ENCODE measurements at places on chromosomes 5 and 9.
A peak's percentile ranks its signal among the peaks of the same experiment; 100 is the strongest.

DNA sequence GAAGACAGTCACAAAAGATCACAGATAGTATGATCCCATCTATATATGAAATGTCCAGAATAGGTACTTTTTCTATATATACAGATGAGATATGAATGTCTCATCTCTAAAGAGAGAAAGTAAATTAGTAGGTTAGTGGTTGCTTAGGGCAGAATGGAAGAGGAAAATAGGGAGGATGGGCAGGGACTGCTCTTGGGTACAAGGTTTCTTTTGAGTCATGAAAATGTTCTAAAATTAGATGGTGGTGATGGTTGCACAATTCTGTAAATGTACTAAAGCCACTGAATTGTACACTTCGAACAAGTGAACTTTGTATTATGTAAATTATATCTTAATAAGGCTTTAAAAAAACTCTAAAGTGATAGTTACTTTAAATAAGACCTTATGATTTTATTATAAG lies 59.6 kb upstream of the GRAMD2B start:
- DNase-seq: no peak

DNA sequence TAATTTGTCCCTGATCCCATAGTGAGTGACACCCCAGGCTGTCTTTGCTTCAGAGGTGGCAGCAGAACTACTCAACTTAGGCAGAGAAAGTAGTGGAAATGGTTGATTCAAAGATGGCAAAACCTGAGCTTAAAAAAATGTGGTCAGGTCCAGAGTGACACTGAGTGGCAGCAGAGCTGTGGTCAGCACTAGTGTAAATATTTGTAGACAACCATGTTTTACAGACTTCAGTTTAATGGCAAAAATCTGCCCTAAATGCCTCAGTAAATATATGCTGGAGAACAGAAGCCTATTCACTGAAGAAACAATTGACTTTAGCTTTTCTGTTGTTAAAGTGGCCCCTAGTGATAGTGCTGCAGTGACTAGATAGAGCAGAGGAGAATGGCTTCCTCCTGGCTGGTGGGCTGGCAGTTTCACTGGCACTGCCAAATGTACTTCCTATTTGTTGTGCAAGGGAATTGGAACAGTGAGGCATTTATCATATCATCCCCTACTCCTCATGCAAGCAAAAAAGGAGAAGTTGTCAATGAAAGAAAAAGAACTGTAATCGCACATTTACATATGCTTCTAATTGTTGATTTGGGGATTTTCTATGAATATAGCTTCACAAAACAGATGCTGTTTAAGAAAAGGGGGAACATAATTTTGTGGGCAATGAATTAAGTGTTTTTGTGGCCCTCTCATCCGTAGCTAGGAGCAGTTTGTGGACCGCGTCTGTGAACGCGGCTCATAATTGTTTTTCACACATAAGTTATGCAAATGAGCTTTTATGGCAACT lies 12.0 kb downstream of the PBX3 start:
- no peak for DNase-seq

DNA sequence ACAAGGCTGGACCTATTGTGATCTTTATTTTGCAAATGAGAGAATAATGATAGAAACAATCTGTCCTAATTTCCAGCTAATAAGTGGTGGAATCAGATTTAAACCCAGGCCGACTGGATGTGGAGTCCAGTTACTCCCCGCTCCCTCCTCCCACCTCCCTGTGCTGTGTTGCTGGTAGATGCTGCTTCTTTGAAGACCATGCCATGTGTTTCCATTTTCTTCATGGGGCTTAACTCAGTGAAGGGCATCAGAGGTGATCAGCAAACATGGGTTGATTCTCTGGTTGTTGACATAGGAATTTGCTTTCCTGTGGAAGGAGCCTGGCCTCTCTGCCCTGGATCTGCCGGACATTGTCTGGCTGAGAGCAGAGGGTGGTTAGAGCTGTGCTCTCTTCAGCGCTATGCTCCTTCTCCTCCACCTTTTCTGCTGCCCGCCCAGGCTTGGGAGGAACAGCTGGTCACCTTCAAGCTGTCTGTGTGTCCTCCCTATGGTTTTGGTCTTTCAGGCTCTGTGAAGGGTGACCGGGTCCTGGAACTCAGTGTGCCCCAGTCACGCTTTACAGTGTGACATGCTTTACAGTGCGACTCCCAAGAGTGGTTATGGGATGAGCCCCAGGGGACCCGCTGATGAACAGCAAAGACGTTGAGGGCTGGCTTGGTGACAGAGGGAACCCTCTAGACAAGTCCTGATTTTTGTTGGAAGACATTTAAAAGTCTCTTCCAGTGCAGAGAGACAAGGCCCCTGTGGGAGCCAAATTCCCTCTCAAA lies 68.4 kb upstream of the RPS23 start:
- peak; percentile 8 for DNase-seq

- DNase-seq: no peak
These were observed 297.7 kb upstream of the POU5F2 start for GRCh38 chr5:94039101-94039500.

GRCh38 chr9:126805554-126806262 lies 868 bp downstream of the ZBTB43 start:
- DNase-seq: no peak

GRCh38 chr9:133225171-133226011 lies 16.3 kb upstream of the OBP2B start:
- DNase-seq: no peak

DNA sequence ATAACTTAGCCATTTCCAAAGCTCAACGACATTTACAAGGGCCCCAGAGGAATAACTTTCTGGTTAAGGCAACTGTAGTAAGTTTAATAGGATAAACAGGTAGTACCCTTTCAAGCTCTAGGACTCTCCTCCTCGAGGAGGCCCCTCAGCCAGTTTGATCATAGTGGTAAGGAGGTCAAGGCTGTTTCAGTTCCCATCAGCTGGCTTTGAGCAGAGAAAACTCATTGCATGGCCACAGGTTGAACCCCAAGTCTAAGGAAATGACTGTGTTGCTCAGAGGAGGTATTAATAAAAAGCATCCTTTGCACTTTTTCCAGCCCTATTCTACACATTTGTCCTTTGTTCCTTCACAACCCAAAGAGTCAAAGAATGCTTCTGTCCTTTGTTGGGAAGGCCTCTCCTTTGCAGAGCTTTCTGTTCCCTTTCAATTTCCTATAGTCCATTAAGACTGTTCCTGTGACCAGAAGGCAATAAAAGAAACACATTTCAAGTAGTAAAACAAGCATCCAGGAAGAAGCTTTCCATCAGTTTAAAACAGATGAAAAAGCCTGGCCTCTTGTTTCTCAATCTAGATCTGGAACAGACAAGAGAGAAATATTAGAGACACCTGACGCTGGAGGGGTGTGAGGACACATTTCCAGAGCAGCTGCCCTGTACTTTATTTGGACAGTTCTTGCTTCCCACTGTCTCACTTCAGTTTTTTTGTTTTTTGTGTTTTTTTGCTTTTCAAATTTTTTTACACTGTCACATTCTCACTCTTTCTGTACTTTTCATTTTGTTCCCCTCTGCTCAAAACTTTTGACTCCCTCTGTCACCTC lies 54.1 kb downstream of the PRRC1 start:
- no peak for DNase-seq

DNA sequence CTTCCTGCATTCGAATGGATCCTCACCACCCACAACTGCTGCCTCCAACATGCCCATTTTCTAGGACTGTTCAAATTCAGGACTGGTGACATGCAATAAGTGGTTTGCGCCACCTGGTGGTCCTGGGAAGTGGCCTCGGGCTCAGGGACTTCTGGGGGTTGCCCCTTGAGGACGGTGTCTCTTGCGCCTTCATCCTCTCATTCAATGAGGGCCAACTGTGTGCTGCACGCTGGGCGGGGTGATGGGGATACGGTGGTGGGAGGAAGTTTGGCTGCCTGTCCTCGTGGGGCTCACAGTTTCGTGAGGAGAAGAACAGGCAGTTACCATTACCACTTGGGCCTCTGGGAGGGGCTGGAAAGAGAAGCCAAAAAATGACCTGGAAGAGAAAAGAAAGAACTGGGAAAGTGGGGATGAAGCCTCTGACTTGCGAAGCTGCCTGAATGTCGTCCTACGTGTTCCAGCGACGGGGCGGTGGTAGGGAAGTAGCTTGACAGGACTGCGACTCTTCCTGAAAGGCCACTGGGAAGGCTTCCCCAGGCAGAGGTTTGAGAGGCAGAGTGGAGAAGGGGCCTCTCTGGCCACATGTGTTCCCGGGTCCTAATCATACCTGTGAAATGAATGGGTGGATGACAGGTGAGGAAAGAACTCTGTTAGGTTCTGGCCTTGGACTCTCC lies 49.0 kb downstream of the PSD2 start:
- DNase-seq: no peak

DNA sequence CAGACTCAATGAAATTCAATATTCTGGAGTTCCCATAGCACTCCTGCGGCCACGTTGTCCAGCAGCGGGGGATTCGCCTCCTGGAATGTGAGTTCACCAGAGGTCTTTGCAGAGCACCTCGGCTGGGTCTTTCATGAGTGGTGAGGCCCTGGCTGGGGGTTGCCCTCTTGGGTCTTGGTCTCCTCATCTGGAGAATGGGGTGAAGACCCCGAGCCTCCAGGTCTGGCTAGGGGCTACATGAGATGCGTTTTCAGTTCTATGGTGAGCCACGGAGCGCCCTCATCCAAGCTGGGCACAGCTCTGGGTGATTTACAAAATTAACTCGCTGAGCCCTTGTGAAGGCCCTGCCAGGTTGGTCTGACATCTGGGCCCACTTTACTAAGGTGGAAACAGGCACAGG lies 37.5 kb upstream of the RXRA start:
- no peak for DNase-seq

DNA sequence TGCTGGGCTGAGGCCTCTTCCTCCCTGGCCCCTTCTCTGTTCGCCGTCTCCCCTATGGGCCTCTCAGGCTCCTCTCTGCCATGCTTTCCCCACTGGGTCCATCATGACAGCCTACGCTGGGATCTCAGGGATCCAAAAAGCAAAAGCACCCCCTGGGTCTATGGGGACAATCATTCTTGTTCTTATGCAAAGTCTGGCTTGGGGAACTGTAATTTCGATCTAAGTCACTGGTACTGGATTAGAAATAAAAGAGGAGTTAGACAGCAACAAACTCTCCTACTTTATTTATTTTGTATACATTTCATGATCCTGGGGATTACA lies 86.6 kb downstream of the SLC38A9 start:
- no peak for DNase-seq

DNA sequence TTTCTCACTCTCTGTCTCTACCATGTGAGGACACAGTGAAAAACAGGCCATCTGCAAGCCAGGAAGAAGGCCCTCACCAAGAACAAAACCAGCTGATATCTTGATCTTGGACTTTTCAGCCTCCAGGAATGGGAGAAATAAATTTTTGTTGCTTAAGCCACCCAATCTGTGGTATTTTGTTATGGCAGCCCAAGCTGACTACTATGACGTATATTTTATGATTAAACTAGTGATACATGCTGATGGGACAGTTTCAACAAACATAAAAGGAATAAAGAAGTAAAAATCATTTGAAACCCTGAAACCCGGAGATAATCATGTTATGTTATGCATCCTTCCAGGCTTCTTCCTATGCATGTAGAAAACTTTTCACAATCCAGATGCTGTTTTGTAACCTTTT lies 71.5 kb upstream of the ERBIN start:
- no peak for DNase-seq

DNA sequence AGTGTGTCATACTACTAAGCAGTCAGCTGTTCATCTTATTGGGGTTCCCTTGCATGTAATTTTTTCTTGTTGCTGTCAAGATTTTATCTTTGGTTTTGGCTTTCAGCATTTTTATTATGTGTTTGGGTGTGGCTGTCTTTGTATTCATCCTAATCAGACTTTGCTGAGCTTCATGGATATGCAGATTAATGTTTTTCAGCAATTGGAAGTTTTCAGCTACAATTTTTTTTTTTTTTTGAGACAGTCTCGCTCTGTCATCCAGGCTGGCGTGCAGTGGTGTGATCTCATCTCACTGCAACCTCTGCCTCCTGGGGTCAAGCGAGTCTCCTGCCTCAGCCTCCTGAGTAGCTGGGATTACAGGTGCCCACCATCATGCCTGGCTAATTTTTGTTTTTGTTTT lies 108.8 kb downstream of the BARX1 start:
- no peak for DNase-seq

- no peak for DNase-seq
These were observed 33.8 kb downstream of the LHFPL2 start for GRCh38 chr5:78614816-78615215.

- no peak for DNase-seq
These were observed 143.5 kb downstream of the PPP2R2B start for GRCh38 chr5:146734936-146735577.

- no peak for DNase-seq
These were observed 6.3 kb upstream of the TNFSF15 start for GRCh38 chr9:114811966-114812636.

DNA sequence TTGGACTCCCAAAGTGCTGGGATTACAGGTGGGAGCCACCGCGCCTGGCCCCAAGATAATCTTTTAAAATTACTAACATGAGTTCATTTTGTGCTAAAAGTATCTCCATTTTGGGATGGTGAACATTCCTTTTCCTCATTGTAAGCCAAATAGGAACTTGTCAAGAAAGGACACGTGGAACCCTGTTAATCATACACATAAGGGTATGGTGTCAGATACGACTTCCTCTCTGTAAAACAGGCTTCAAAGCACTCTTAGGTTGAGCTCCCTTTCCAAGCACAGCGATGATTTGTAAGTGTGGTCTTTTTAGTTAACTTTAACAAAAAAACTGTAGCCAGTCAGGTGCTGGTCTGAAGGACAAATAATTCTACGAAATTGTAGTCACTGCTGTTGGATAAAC lies 132.7 kb downstream of the UNC13B start:
- no peak for DNase-seq

DNA sequence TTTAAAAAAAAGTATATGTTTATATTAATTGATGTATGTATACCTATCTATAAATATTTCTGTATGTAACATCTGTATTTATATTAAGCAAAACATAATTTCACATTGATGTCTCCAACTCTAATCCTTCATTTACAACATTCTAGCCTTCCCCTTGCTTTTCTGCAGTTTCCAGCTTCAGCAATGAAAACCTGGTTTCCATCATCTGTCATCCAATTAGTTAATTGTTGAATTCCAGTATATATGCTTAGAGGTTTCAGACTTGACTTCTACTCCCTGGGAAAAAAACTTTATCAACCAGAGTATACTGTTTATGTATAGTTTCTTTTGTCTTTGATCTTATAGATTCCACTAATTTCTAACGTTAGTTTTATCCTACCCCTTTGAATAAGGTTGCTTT lies 38.4 kb downstream of the NMUR2 start:
- no peak for DNase-seq

GRCh38 chr9:76987594-76988200 lies 31.8 kb upstream of the FOXB2 start:
- DNase-seq: peak; percentile 3

DNA sequence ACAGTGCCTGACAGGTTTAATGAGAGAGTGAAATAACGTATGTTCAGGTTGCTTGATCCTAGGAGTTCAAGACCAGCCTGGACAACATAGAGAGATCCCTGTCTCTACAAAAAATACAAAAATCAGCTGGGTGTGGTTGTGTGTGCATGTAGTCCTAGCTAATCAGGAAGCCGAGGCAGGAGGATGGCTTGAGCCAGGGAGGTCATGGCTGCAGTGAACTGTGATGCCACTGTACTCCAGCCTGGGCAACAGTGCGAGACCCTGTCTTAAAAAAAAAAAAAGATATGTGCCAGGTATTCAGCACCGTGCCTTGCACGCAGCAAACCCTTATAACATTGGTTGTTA lies 38.8 kb upstream of the SPRY4 start:
- no peak for DNase-seq

- no peak for DNase-seq
These were observed 192.6 kb upstream of the PRDM9 start for GRCh38 chr5:23314827-23315226.

Measured in NCI-H187 (cell line).